Caki2 (cell line): ENCODE measurements at places on chromosomes 2 and 18.

DNA sequence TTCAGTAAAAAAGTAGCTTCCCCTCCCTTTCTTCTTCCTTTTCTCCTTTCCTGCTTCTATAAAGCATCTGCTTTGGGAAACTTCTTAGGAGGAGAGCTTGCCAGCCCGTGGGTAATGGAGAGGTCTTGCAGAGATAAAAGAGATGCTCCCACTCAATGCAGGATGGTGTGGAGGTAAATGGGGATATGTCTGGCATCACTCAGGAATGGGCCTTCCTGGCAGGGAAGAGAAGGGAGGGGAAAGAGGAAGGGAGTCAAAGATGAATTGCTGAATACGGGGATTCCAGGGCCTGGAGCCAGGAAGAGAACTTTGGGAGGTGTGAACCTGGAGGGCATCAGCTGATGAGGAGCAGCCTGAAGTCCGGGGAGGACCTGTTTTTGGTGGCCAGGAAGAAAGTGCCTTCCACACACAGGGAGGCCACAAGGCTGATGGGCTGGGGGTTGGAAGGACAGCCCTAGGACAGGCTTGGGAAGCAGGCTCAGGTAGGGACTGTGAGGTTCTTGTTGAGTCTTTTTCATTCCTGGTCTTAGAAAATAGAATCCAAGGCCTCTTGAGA, 25.2 kb downstream of the IL1B start:
- DNase-seq: no peak

DNA sequence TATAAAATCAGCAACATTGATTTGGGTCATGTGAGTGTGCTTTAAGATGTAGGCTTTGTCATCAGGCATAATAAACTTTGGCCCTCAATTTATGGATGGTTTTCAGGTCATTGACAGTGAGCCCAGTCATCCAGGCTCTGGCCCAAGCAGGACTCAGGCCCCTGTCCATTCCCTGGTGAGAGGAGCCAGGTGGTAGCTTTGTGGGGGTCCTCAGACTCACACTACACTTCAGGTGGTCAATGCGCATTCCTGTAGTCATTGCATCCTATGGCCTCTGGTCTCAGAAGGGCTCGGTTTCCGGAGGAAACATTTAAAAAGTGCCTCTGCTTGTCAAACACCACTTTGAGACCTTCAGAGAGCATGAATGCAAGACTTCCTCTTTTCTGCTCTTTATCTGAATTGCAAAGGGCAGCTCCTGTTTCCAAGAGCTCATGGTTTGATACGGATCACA, 20.2 kb downstream of the LGALSL start:
- DNase-seq: no peak

DNA sequence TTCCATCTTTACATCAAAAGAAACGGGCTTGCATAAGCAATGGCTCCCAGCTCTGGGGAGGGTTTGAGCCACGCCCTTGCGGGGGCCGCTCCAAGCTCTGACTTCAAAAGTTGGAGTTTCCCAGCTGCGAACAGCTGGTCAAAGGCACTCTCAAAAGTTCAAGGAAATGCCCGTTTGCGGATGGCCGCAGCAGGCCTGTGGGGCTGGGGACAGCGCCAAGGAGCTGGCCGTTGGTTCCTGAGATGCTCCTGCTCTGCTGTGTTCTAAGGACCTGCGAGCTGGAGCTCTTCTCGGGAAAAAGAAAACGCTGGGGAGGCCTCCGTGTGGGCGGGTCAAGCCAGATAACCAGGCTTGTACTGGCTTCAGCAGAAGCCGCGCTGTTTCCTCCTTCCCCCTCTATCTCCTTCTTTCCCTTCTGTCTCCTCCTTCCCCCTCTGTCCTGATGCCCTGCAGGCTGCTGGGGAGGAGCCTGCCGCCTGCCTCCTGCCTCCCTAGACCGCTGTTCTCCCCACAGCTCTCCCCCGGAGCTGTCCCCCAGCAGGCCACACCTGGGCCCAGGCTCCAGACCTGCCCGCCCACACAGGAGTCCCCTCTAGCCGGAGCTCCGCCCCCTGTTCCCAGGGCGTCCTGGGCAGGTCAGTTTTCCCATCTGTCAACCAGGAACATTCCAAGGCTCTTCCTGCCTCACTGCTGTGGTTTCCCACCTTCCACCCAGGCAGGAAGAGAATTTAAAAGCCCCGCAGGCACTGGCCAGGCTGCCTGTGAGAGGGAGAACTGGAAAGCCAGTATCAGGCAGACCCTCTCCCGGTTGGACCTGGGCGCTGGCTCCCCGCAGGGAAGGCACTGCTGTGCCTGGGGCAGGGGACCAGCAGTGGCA, 14.1 kb downstream of the KLF11 start:
- DNase-seq: no peak

- no peak for DNase-seq
Observed at GRCh38 chr2:155235710-155236109, 537.2 kb downstream of the KCNJ3 start.

DNA sequence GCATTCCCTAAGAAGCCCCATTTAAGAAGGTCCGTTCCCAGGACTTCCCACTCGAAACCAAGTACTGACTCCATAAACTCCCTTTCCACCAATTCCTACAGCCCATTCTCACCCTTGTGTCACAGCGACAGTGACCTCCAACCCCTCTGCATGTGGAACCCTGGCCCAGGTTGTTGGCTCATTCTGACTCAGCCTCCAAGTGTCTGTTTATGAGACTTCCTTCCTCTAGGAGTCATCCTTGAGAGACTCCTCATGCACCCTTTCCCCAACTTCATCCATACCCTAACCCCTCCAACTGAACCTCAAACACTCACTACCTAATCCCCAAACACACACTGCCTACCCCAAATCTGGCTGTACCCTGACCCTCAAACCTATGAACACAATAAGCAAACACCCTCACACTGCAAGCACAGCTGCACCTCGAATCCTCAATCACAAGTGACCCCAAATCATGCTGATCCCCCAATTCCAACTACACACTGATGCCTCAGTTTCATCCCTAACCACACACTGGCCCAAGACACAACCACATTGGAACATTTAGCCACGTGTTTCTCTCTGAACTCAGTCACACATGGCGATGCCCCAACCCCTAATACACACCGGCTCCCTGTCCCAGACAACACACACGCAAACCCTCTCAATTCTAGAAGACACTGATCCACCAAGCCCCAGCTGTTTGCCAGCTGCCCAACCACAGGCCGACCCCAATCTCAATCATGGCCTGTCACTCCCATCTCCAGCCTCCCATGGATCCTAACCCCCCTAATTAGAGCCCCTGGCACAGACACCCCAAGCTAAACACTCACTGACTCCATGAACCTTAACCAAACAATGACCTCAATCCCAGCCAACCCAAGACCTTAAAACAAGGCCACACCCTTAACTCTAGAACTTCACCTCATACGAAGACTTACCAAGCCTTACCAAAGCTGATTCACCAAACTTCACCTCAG, 219.6 kb downstream of the CYP26B1 start:
- DNase-seq: no peak

DNA sequence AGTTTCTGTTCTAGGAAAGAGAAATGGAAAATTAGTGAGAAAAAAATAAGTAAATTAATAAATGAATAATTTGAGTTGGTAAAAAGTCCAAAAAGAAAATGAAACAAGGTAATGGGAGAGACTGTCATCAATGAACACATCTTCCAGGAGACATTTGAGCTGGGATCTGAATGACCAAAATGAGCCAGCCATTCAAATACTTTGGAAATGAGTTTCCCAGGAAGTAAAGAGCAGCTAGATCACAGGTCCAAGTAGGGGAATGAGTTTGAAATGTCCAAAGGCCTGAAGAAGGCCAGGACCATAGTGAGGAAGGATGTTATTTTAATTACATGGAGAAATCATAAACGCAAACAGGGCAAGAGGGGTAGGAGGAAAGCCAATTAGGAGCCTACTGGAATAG, 6.6 kb upstream of the DNAH7 start:
- DNase-seq: no peak

DNA sequence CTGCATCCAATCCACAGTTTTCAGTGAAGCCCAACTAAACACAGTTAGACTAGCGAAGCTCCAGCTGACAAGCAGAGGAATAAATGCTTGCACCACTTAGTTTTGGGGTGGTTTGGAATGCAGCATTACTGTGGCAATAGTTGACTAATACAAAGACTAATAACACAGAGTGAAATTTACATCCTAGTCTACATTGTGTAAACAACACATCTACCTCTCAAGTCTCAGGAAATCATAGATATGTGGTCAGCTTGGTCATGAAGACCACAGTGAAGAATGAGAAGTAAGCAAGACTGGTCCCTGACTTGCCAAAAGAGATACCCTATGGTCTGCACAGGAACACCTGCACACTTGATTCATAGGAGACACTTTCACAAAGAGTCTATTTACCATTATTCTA, 155.1 kb upstream of the TANK start:
- no peak for DNase-seq

DNA sequence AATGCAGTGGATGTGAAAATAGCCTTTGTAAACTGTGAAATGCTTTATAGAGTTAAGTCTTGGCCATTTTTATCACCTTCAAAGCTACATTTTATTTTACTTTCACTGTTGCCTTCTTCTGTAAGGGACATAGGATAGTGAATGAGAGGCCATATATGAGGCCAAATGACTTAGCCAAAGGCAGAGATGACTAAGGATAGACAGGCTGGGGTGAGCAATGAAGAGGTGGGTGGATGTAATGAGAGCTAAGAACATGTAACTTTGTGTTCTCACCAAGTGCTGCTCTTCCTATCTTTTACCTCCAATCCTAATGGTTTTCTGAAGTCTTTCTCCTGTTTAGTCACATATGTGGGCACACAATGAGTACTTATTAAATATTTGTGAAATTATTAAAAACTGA, 101.9 kb downstream of the MBD5 start:
- no peak for DNase-seq

DNA sequence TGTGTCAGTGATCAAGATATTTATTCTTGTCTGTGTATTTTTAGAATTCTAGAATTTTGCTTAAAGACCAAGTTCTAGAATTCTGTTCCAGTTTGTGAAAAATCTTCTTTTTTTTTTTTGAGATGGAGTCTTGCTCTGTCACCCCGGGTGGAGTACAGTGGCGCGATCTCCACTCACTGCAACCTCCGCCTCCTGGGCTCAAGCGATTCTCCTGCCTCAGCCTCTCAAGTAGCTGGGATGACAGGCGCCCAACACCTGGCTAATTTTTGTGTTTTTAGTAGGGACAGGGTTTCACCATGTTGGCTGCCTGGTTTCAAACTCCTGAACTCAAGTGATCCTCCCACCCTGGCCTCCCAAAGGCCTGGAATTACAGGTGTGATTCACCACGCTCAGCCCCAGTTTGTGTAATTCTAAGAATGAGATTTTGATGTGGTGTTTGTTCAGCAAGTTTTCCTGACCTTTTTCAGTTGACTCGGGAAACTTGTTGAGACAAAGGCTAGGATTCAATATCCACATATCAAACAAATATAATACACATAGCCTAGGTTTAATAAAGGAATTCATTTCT, 3.6 kb downstream of the EIF5B start:
- DNase-seq: no peak

DNA sequence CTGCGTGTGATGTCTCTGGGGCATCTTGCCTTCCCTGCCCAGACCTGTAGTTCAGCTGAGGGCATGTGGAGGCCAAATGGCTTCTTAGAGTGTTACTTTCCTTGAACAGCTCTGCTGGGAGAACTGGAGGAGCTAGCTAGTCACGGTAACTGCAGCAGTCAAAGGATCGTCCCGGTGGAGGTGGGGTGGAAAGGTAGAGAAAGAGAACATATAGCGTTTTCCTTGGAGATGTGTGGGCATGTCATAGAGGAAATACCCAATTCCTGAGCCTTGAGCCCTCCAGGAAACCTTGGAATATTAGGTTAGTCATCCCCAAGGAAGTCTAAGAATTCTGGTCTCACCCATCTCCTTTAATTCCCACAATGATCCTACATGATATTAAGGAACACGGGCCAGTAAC, 33.5 kb upstream of the IL37 start:
- DNase-seq: no peak

- no peak for DNase-seq
Observed at GRCh38 chr18:1665079-1665478, 760.4 kb downstream of the ADCYAP1 start.

DNA sequence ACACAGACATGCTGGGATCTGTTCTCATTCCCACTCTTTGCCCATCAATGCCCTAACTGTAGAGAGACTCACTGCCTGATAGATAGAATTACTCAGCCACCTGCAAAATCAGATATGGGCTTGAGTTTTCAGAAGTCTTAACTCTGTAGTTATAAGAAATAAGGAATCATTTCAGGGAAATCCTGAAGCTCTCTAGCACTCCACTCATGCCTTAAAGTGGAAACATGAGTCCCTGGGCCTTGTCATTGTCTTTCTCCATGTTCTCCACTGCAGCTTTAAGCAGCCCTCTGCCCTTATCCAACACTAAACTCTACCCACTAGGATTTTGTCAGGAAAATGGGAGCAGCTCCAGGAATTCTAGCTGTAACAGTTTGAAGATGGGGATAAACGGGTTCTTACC, 192.5 kb downstream of the SNTG2 start:
- DNase-seq: no peak

- DNase-seq: no peak
Observed at GRCh38 chr18:28767727-28768211, 590.8 kb upstream of the CDH2 start.

DNA sequence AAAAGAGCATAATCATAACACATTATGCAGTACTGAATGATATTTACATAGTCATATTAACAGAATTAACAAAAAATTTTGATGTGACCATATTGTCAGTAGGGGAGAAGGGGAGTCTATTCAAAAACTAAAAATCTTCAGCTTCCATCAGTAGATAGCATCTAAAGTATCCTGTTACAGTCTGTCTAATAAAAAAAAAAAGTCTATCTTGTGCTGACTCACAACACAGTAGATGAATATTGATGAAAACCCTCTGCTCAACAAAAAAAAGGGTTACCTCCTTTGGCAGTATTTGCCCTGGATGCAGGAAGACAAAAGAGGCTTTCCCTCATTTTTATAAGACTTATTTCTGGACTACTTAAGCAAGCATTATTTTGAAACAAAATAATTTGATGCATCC, 27.3 kb downstream of the GRB14 start:
- DNase-seq: no peak

DNA sequence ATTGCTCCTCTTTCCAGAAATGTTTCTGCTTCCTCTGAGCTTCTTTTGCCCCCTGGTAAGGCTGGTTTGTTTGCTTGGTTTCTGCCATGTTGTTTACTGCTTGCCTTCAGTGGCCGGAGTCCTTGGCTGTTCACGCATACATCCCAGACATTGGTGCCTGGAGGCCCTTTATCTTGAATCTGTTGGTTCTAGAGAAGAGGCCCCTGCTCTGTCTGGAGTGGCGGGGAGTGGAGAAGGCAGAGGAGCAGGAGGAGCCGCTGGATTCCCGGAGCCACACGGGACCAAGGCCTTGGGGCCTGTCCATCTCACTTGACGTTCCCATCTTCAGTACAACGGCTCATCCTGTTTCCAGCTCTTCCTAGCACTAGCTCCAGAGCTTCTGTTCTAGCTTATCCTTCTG, 77.2 kb upstream of the PXDN start:
- DNase-seq: no peak
